ENCODE measurements at places on chromosomes 16 and 17.

DNA sequence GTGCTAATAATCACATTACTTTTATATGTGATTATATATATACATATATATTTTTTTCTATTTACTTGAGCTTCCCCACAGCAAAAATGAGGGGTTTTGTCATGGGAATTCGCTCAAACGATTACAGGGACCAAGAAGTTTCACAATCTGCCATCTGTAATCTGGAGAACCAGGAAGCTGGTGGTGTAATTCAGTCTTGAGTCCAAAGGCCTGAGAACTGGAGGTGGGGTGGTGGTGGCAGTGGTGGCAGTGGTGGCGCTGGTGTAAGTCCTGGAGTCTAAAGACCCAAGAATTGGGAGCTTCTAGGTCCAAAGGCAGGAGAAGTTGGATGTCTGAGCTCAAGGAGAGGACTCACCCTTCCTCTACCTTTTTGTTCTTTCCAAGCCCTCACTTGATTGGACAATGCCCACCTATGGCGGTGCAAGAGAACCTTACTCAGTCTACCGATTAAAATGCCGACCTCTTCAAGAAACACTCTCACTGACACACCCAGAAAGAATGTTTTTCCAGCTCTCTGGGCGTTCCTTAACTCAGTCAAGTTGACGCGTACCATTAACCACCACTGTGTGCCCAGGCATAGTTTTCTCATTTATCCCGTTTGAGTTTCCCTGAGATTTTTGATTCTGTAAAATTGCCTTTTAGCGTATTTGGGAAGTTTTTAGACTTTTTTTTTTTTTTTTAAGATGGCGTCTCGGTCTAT, 31.9 kb downstream of the POLR2A start:
- DNase-seq = no peak

DNA sequence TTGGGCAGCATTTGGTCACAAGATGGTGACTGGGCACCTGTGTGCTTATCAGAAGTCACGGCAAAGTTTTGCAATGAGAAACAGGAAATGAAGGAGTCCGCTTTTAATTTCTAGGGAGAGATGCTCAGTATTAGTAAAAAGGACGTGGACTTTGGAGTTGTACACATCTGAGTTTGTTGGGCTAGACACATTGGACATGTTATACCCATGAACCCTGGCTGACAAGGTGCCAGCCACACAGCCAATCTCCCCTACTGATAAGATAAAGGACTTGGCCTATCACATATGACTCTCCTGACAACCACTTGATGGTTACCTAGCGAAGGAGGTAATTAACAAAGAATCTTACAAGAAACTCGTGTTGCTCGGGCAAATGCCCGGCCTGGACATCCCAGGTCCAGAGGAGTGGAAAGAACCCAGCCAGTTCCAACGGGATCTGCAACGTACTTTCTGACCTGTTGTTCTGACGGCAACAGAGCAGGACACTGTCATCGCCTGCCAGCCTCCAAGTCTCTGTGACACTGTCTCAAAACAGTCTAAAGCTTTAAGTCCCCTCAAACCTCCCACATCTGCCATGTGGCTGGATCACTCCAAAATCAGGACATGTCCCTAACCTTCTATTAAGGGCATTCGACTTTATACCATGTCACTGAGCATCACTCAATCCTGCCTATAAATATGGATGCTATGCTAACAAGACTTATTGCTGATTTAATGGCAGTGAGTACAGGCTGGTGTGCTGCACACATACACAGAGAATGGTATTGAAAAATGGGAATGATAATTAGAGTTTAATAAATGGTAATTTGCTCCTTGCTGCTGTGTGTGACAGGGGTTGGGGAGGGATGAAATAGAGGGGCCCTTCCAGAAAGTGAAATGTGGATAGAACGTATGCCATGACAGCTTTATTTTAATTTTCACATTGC, 47.6 kb upstream of the LYRM9 start:
- no peak for DNase-seq

GRCh38 chr16:88911136-88911945, 44.9 kb upstream of the PABPN1L start:
- no peak for DNase-seq

- DNase-seq = no peak
Measured at GRCh38 chr16:7344830-7345780, 12.5 kb downstream of the RBFOX1 start.

DNA sequence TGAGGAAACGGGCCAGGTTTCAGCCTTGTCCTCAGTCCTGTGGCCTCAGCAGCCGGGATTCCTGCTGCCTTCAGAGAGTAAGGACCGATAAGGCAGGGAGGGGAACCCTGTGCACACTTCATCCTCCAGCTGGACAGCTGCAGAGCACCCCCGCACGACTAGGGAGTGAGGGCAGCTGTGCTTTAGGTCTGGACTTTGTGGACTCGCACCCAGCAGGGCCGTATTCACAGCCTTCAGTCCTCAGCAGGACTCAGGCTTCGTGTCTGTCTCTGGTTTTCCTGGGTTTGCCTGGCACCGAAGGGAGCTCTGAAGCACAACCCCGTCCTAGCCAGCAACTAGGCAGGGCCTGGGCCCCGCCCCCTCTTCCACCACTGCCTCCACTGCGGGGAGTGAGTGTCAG, 45.8 kb upstream of the CACNG5 start:
- DNase-seq = no peak

- no peak for DNase-seq
Measured at GRCh38 chr16:17488506-17488905, 17.7 kb upstream of the XYLT1 start.

DNA sequence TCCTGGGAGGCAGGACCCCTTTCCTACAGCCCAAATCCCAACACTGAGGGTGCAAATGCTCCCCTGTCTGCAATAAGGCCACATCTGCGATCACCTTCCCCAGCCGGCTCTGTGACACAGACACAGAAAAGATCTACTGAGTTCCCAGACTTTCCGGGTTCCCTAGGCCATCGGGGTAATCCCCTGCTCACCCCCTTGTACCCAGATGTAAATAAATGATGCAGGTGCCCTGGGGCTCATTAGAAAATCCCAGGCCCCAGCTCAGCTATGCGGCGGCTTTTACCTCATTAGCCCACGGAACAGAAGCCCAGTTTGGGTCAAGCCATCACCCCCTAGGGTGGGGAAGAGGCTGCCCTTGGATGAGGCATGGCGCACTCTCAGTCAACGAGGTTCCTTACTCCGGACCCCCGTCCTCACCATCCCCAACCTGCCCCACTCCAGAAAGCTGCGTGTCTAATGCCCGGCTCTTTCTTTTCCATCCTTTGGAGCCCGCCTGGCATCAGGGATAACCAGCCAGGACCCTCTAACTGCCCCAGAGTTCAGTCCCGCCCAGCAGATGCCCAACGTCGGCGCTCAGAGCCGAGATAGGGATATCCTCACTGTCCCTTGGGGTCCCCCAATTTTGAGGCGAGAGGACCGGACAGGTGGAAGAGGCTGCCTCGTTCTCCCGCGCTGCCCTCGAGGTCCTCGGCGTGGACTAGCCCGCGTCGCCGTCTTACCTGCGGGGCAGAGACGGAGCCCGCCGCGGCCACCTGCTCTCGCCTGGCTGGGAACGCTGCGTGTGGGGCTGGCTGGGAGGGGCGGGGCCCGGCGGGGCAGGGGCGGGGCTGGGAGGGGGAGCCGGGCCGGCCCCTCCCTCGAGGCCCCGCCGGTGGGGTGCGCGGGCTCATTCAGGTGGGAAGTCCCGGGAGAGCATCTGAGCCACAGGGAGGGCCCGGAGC, at the start of gene ZNF385C:
ZNF385C (minus strand) TSS at position 783 of the 941 bp plus-strand sequence. CDS start 35,417 bp downstream, outside the sequence.
- DNase-seq = peak; percentile 53

DNA sequence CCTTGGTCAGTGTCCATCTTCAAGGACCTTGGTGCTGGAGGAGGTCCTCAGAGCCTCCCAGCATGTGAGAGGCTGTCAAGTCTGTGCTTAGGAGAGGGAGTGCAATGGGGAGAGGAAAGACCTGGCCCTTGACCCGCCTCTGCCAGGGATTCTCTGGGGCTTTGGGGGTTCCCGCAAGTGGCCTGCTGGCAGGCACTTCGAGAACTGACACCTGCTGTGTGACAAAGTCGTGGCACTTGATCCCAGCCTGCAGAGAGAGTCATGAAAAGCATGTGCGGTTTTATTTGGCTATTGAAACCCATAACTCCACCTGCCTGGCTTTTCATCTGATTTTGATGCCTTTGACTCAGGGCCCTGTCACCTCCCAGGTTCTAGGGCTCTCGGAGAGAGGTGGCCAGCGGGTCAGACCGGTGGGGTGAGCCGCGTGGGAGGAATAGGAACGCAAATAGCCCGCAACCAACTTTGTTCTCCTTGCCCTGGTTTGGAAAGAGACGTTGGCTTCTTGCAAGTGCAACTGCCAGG, 42.8 kb upstream of the GSE1 start:
- peak; percentile 16 for DNase-seq

GRCh38 chr16:78737630-78738029, 638.2 kb downstream of the WWOX start:
- DNase-seq = no peak

- DNase-seq = peak; percentile 92
Measured at GRCh38 chr17:76278952-76279741, 14.0 kb downstream of the UBALD2 start.

- peak; percentile 14 for DNase-seq
Measured at GRCh38 chr16:56262148-56262547, 70.9 kb downstream of the GNAO1 start.

GRCh38 chr17:51015145-51015558, 105.5 kb downstream of the SPAG9 start:
- no peak for DNase-seq

DNA sequence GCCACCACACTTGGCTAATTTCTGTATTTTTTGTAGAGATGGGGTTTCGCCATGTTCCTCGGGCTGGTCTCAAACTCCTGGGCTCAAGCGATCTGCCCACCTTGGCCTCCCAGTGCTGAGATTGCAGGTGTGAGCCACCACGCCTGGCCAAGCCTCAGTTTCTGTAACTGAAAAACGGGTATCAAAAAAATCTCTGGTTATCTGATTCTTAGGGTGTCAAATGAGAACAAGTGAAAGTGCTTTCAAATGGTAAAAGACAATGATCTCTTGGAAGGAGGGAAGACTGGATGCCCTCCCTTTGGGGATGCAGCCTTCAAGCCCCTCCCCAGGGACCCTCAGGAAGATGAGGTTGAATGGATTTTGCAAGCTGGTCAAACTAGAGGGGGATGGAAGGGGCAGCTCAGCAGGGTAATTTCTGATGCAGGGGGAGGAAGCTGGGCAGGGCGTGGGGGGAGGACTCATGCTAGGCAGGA, 22.3 kb downstream of the ARHGAP23 start:
- DNase-seq = no peak

- no peak for DNase-seq
Measured at GRCh38 chr17:57862694-57863667, 13.1 kb upstream of the MRPS23 start.

DNA sequence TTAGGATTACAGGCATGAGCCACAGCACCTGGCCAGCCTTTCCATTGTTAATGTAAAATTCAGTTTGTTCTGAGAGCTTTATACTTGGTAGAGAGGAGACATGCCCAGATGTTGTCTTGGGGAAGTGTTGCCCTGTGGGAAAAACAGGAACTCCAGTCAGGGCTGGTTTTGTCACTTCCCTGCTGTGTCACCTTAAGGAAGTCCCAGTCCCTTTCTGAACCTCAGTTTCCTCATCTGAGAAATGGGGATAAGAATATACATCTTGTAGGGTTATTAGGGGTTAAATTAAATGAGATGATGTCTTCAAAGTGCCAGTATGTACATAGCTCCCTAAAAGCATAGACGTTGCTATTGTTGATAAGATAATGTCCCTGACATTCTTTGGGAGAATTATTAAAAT, 25.3 kb downstream of the CLEC16A start:
- DNase-seq = no peak

DNA sequence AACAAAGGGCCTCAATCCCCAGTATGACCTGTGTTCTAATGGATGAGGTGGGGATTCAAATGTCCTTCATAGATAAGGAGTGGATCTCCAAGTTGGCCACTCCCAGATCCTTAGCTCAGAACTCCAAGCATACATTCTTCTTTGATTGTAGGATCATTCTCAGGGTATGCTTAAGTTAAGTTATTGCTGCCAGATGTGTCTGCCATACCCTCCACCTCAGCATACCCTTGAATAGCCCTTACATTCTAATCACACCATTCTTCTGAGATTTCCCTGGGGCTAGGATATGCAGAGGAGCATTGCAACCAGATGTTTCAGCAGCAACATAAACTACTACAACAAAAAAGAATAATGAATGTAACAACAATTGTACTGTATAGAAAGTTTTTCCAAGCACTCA, 1.6 kb upstream of the KRTAP2-4 start:
- no peak for DNase-seq

DNA sequence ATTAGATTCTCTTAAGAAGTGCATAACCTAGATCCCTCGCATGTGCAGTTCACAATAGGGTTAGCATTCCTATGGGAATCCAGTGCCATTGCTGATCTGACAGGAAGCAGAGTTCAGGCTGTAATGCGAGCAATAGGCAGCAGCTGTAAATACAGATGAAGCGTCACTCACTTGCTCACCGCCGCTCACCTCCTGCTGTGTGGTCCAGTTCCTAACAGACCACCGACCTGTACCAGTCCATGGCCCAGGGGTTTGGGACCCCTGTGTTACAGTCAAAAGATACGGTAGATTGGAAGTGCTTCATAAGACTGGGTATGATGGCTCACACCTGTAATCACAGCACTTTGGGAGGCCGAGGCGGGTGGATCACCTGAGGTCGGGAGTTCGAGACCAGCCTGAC, 2.8 kb downstream of the STAT5A start:
- no peak for DNase-seq

- no peak for DNase-seq
Measured at GRCh38 chr17:5381542-5381941, 37.9 kb downstream of the NUP88 start.

DNA sequence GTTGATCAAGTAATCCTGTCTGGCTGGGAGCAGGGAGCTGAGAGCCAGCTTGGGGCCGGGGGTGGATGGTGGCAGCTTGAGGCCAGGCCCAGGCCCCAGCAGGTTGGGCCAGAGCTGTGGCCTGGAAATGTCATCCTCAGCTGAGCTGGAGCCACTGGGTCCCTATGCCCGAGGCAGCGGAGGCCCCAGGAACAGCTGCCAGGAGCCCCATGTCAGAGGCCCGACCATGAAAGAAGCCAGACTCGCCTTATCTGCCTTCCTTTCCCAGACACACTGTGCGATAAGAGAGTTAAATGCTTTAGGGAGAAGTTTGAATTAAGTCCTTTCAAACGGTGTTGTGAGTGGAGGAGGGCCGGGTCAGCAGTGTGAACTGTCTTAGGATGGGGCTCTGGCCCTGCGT, 3.5 kb downstream of the SMTNL2 start:
- no peak for DNase-seq

GRCh38 chr16:10868596-10869469, 8.2 kb upstream of the CIITA start:
- DNase-seq = no peak
